Hematopoietic multipotent progenitor cell treated with erythropoietin and hydrocortisone succinate and interleukin-3 and kit ligand, for 15 days (in vitro differentiated cells): ENCODE measurements at places on chromosomes 5 and 9.

DNA sequence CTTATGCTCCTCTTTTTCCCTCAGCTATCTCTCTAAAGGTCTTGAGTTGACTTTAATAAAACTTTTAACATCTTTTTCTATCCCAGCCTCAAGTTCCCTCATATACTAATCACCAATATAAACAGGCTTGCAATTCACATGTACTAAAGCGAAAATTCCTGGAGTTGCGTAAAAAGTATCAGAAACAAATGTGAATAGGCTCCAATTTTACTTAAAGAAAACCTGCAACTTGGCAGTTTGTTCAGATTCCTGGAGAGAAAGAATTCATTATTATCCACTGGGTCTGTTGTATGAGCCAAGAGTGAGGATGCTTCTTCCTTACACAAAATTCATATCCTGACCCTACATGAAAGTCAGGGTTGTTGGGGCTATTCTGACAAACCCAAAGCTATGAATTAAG is 384.2 kb downstream of the DTWD2 start:
- DNase-seq: no peak

GRCh38 chr5:156815988-156816599 is 34.0 kb upstream of the PPP1R2B start:
- no peak for DNase-seq

DNA sequence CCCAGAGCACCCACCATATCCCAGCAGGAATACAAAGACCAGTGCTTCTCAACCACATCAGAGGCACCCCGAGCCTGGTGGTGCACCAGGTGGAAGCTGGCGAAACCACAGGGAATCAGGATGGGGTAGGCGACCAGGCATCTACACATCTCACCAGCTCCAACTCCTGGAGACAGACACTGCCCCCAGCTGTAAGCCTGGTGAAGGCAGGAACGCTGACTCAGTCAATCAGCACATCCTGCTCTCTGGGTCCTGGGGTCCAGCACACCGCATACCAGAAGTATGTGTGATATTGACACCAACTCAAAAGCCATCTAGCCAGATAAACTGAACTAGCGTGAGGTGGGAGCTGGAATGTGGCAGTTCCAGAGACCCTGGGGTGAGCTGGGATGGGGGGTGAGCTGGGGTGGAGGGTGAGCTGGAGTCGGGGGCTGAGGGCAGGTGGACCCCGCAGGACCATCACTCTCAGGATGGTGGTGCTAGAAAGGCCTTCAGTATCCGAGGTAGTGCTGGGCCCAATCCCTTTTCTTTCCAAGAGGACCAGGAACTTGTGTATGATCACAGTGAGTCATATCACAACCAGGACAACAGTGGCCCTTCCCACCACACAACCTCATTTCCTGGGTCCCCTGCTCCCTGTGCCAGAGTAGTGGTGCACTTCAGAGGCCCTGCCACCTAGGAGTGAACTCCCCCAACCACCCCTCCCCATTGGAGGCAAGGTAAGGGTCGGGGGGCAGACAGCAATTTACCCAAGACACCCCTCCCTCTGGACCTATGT is 2.5 kb downstream of the DBN1 start:
- DNase-seq: no peak

GRCh38 chr9:96062031-96062430 is 186.5 kb downstream of the ERCC6L2 start:
- no peak for DNase-seq

DNA sequence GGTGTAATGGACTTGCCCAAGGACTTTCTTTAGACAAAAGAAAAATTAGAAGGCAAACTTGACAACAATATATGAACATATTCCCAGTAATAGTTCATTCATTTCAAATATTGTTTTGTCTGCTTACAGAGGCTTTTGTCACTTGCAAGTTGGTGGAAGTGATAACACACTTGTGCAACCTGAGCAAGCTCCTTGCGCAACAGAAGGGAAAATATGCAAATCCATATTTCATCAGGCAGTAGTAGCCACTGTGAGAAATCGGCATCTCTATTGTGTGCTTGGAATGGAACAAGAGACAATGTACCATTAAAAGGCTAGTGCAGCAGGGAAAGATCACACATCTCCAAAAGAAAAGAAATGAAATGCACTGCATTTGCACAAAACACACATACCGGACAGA is 125.3 kb upstream of the RASEF start:
- DNase-seq: no peak

DNA sequence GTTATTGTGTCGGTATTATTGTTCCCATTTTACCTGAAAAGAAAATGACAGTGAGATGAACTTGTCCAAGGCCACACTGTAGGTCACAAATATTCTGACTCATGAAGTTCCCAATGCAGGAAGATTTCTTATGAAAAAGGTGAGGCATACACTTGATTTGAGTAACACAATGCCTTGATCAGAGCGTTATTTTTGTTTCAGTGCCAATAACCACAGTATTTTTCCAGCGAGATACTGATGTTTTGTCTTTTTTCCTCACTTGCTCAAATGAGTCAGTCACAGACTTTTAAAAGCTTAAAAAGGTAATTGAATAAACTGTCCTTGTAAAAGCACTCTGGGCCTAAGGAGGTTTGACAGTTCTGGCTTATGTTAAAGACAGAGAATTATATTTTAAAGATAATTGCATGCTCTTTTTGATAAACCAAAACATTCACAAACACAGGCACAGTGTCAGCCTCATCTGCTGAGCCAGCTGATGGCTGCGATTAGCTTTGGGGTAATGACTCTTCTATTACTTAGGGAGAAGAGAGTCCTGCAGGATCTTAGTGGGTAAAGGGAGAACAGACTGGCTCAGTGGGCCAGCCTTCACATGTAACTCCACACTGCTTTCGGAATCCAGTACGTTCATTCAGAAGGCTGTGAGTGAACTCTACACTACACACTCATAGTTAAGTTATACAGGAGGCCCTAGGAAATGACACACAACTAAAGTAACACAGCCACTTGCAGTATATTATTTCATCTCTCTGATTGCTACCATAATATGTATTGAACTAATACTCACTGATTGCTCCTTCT is 165.5 kb upstream of the CD180 start:
- DNase-seq: no peak

- DNase-seq: no peak
These were observed 35.4 kb downstream of the AGXT2 start for GRCh38 chr5:35012365-35012764.

- no peak for DNase-seq
These were observed 184.3 kb downstream of the MTRR start for GRCh38 chr5:8053270-8053669.

DNA sequence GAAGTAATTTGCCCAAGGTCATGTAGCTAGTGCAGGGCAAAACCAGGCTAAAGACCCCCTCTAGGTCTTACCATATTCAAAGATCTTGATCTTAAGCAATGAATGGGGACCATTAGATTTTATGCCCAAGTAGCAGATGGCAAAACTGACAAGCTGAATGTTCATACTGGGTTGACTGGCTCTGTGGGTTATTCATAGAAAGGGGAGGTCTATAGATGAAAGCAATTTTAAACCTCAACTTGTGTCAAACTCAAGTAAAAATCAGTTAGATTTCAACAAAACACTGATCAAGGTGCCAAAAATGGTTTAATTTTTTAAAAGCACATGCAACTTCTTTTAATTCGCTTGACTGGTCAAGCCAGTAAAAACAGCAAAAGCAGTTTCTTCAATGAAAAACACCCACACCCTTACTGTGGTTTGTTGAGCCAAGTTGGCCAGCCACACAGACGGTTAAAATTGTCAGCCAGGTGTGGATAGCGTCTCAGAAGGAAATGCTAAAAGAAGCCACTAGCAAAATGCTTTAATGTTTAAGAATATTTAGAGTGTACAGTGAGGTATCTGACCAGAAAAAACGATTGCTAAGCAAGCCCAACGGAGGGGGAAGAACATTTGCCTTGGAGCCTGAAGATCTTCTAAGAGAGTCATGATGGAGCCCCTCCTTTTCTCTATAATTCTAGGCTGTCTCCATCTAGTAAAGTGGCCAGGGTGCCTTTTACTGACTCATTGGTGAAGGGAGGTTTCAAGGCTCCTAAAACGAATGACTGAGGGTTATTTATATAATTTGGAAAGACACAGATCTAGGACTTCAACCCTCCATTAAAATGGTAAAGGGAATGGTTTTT is 539.6 kb upstream of the CLINT1 start:
- DNase-seq: no peak

- peak; percentile 90 for DNase-seq
These were observed 69.7 kb upstream of the PPP3R2 start for GRCh38 chr9:101664453-101664852.

DNA sequence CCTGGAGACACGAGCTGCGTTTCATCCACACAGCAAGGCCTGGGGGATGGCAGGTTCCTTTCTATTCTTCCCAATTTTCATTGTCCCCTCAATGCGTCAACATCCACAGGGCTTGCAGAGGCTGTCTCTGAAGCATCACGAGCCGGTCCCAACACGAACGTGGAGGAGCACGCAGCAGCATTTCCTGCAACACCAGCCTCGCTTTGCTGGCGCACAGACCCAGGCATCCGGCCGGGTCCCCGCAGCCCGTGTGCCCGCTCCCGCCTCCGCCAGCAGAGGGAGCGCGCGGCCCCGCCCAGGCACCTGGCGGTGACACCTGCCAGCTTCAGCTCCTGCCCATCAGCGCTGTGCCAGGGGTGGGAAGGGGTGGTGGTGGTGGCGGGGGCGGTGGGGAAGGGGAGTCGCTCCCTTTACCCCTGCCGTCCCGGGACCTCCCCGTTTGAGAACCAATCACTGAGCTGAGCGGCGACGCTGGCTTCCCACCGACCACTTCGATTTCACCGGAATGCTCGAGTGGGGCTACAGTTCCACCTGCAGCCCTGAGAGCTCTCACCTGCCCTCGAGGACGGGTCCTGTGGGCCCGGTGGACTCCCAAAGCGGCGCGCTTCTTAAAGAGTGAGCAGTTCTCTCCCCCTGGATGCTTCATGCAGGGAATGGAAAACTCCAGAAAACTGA is 464.5 kb downstream of the ICE1 start:
- peak; percentile 10 for DNase-seq

- DNase-seq: no peak
These were observed 282.4 kb downstream of the NR3C1 start for GRCh38 chr5:143121135-143121475.

DNA sequence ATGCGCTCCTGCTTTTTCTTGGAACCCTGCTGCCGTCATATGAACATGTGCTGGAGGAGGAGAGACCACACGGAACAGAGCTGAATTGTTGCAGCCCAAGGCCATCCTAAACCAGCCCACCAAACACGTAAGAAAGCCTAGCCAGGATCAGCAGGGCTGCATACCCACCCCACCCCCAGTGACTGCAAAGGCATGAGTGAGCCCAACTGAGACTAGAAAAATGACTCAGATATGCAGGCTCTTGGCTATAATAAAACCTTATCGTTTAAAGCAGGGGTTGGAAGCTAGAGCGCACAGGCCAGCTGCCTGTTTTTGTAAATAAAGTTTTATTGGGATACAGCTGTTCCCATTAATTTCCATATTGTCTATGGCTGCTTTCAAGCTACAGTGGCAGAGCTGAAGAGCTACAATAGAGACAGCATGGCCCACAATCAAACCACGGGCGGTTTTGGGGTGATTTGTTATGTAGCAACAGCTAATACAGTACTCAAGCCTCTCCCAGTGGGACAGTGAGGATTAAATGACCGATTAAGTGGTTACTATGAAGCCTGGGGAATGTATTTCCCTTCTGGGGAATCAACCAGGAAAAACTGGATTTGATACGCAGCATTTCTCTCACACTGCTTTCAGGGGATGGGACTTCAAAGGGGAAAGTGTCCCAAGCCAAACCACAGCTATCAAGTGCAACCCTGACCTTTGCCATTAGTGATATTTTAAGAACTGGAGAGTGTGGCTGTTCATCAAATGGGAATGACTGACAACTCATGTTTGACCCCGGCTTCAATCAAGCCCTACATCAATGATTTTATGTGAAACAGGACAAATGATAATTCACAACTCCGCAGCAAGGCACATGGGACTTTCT is 6.3 kb downstream of the SHB start:
- peak; percentile 22 for DNase-seq

DNA sequence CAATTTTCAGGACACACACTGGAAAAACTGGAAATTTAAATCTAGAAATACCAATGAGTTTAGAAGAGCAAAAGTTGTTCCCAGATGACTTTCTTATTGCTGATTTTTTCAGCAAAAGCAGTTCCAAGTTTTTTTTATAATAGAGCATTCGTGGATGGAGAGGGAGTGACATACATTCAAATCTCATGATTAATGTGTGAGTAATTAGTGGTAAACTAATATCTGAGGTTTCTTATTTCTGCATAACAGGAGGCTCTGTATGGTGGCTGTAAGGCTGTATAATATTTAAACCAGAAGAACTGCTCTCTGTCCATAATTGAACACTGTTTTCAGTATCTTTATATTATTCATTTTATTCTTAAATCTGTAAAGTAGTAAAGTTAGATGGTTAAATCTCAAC is 25.8 kb downstream of the LYSMD3 start:
- DNase-seq: no peak

DNA sequence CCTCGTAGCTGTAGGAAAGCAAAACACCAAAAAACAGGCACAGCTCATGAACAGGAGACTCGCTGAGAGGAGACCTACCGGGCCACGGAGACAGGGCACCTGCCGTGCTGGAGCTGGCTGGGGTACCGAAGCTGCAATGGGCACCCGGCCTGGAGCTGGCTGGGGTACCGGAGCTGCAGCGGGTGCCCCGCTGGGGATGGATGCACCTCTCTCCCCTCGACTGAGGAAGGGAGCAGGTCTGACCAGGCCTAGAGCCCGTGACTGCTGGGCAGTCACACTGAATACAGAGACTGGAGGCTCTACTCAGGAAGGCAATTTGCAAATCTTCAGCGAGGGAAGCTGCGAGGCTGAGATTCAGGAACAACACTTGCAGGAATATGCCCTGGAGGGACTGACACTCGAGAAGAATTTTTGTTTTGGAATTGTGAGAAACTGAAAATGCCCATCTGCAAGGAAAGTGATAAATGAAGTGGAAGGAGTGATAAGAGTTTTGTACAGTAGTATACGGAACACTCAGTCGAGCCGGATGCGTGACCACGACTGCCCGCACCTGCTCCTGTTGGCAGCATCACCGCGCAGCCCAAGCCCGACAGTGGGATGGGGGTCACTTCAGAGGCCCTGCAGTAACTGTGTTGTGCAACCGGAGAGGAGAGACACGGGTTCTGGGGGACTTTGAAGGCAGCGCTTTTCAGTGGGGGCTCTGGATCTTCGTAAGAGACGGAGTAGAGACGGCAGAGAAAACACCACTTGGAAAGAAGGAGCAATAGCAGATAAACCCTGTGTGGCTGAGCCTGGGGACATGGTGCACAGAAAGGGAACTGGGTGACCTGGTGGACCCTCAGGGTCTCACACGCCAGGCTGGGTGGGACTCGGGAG is 27.9 kb upstream of the LPCAT1 start:
- DNase-seq: no peak
